Amniotic stem cell (primary cell): ENCODE measurements at places on chromosomes 1 and 21.

DNA sequence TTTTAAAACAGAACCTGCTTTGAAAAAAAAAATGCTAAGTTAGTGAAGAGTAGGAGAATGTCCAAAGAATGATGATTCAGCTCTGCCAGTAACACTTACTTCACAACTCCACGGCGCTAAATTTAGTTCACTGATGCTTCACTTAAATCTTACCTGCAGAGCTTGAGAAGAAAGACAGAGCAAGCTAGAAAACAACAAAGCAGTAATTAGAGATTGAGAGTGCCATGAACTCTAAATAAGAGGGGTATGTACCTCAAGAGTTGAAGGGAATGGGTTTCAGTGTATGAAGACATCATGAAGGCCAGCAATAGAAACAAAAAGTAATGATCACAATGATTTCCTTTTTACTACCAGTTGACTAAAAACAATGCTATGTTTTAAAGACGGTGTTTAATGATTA is 32.8 kb downstream of the EPRS1 start:
- no peak for DNase-seq

GRCh38 chr1:172414331-172414730 is 6.2 kb upstream of the C1orf105 start:
- no peak for DNase-seq

GRCh38 chr1:76381450-76382097 is 307.0 kb downstream of the ST6GALNAC3 start:
- no peak for DNase-seq

- DNase-seq, result no peak
Observed at GRCh38 chr21:45950740-45951515, 30.6 kb upstream of the COL6A1 start.

GRCh38 chr1:159892944-159893343 is 7.0 kb downstream of the CFAP45 start:
- DNase-seq, result no peak

DNA sequence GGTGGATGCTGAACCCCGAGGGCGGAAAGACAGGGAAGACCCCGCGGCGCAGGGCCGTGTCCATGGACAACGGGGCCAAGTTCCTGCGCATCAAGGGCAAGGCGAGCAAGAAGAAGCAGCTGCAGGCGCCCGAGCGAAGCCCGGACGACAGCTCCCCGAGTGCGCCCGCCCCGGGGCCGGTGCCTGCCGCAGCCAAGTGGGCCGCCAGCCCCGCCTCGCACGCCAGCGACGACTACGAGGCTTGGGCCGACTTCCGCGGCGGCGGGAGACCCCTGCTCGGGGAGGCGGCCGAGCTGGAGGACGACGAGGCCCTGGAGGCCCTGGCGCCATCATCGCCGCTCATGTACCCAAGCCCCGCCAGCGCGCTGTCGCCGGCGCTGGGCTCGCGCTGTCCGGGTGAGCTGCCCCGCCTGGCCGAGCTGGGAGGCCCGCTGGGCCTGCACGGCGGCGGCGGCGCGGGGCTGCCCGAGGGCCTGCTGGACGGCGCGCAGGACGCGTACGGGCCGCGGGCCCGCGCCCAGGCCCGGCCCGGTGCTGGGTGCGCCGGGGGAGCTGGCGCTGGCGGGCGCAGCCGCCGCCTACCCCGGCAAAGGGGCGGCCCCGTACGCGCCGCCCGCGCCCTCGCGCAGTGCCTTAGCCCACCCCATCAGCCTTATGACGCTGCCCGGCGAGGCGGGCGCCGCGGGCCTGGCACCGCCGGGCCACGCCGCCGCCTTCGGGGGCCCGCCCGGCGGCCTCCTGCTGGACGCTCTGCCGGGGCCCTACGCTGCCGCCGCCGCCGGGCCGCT is 20.7 kb downstream of the FOXO6 start:
- DNase-seq, result no peak

- no peak for DNase-seq
Observed at GRCh38 chr1:102967786-102968185, 140.5 kb downstream of the COL11A1 start.

DNA sequence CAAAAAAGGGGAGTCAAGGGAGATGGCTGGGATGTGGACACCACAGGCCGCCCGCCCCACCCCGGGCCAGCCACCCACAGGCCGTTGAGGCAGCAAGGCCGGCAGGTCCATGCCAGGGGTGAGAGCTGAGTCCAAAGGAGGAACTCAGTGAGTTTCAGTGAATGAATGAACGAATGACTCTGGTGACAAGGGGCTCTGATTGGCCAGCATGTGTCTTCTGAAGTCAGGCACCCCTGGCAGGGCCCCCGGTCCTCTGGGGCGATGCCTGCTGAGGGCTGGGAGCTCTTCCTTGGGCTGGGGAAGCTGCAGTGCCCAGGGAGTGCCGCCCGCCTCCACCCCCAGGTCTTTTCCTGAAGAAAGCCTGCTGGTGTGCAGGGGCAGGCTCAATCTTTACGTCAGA is 236.1 kb upstream of the VAMP3 start:
- DNase-seq, result no peak

DNA sequence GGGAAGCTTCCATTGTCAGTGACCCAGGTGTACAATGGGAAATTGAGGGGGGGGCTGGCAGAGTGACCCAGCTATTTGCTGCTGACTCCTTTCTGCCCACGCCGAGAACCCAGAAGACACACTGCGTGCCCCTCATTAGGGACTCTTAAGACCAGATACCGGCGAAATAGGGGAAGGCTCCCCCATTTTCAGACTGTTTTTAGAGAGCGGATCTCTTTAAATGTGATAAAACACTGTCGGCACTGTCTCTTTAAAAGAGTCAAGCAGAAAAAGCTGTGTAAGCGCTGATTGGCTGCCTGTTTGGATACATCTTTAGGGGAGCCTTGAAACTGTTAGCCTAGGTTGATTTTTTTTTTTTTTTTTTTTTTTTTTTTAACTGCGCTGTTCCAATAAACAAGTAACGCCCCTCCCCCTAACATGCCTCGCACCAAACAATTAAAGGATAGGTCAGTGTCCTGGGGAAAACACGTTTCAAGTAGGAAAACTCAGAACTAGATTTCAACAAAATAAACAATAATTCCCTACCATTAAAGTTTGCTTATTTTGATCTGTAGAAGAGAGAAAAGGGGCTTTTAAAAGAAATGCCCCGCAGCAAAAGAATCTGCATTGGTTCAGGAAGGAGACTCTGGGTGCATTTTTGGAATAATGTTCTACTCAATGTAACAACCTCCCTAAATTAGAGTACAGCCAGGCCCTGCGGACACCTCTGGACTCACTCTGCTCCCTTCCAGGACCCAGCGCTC is 1.4 kb upstream of the SSBP3 start:
- DNase-seq, result peak; percentile 85

- DNase-seq, result no peak
Observed at GRCh38 chr1:210565306-210565705, 236.6 kb downstream of the HHAT start.

GRCh38 chr1:221786647-221787046 is 44.8 kb upstream of the DUSP10 start:
- no peak for DNase-seq

- DNase-seq, result no peak
Observed at GRCh38 chr1:185155600-185156287, 1.0 kb downstream of the TRMT1L start.

GRCh38 chr1:177569476-177569875 is 398.7 kb downstream of the BRINP2 start:
- DNase-seq, result no peak

DNA sequence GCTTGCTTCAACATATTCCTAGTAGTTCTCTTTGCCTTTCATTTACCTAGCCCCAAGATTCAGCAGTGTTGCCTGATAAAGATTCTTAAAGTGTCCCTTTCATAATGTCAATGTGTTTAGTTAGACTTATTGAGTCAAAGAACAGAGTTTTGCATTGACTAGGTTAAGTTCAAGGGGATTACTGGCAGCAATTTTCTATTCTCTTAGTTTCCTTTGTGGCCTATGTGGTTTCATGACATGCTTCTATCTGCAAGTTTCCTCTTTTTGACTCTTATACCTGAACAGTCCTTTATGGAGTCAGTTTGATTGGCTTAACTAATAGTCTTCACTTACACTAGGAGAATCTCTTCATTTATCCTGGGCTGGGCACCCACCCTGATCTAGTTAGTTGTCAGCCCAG is 151.3 kb downstream of the ADGRL4 start:
- DNase-seq, result no peak

DNA sequence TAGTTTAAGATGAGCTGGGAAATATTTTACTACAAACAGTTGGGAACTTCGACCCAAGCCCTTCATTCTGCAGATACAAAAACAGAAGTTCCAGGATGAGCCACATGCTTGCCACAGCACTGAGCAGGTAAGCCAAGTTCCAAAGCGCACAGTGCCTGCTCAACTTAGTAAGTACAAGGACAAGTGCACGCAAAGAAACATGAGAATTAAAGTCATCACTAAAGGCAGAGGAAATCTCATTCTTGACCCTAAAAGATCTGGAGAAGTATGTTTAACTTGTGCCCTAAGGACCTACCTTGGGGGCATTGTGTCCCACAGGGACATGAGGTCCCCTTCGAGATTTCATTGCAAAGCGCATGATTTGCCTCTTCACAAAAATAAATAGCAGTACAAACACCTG is 1.2 kb upstream of the UBAP2L start:
- no peak for DNase-seq

GRCh38 chr1:97366984-97367383 is 553.9 kb downstream of the DPYD start:
- no peak for DNase-seq

GRCh38 chr1:23682946-23683345 is 8.7 kb upstream of the RPL11 start:
- DNase-seq, result no peak

DNA sequence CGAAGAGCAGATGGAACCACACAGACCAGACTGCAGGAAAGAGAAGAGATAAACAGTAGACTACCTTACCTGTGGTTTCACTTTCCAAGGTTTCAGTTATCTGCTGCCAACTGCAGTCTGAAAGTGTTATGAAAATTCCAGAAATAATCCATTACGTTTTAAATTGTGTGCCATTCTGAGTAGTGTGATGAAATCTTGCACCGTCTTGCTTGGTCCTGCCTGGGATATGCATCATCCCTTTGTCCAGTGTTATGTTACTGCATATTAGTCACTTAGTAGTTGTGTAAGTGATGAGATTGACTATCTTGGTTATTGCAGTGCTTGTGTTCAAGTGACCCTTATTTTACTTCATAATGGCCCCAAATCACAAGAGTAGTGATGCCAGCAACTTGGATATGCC is 33.9 kb downstream of the DNAJC6 start:
- no peak for DNase-seq

- DNase-seq, result no peak
Observed at GRCh38 chr1:11521582-11522399, 42.8 kb downstream of the DISP3 start.

- DNase-seq, result no peak
Observed at GRCh38 chr1:186519982-186520381, 59.1 kb upstream of the PDC start.

- DNase-seq, result no peak
Observed at GRCh38 chr1:107162745-107163144, 21.9 kb downstream of the NTNG1 start.

- no peak for DNase-seq
Observed at GRCh38 chr1:111887385-111887784, 102.1 kb downstream of the KCND3 start.

DNA sequence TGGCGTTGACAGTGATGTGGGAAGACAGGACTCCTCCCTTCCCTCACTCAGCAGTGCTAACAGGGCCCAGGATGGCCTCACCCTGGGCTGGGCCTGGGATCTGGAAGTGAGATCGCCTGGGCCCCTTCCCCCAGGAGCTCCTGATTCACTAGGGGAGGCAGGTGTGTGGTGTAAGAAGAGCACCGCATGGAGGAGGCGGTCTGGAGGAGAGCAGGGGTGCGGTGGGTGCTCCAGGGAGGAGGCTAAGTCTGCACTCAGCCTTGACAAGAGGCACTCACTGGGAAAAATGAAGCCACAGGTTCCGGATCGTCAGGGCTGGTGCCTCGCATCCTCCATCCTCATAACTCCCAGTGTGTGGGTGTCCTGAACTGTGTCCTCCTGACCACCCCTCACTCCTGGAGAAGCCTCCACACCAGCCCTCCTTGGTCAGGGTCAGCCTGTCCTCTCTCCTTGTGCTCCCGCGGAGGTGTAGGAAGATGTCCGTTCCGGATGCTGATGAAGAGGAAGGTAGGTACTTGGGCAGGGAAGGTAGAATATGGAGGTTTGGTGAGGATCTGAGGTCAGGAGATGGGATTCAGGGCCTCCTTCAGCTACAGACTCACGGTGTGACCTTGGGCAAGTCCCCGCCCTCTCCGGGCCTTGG is 142.1 kb upstream of the WNT4 start:
- no peak for DNase-seq

DNA sequence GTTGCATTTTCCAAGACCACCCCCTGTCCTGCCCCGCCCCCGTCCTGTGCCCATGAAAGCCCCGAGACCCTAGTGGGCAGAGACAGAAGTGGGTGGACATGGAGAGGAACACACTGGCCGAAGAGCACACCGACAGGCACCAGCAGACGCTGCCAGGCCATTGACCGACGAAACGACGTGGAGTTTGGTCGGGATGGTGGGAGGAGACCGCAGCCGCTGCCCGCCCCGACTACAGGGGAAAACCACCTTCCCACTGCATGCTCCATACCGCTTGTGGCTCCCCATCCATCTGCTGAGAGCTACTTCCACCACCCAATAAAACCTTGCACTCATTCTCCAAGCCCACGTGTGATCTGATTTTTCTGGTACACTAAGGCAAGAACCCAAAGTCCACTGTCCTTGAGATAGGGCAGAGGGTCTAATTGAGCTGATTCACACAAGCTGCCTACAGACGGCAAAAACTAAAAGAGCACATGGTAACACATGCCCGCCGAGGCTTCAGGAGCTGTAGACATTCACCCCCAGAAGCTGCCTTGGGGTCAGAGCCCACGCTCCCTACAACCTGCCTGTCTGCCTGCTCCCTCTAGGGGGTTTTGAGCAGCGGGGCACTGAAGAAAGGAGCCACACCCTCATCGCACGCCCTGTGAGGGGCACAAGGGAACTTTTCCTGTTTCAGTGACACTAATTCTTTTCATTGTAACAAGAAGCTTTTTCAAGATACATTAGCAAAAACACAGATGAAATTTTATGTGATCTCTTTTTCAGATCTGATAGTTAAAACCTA is 81.2 kb upstream of the RAB3GAP2 start:
- DNase-seq, result no peak

GRCh38 chr1:226743259-226743658 is 4.2 kb upstream of the ITPKB start:
- DNase-seq, result no peak

- DNase-seq, result no peak
Observed at GRCh38 chr1:30604801-30605440, 118.5 kb downstream of the MATN1 start.
